Osteoblast (primary cell): ENCODE measurements at places on chromosomes 3 and 15. TPM values are rescaled to one million over a fixed set of nuclear protein-coding genes. Genes with fewer than 3 reads are reported as not detected.

The ACTC1 gene
- not detected in 2 replicates for total RNA-seq

The ZNF445 gene
- 9.8 and 11.5 TPM in 2 replicates for total RNA-seq

DNA sequence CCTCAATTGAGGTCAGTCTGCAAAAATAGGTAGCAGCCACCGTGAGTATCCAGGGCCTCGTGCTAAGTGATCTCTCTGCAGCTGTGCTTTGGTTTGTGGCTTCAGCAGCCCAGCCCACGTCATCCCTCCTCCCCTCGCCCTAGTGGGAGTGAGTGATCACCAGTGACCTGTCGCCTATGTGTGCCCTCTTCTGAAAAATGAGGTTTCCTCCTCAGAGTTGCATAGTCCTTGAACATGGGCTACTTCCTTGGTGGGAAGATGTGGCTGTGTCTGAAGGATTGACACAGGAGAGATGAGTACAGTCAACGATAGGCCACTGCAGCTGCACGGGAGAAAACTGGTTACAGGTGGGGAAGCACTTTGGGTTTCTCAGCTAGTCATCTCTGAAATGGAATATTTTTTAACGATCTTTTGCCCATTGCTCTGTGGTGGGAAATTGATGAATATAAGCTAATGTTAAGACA is 144.8 kb upstream of the BHLHE40 start:
- no peak for DNase-seq

- no peak for DNase-seq
These were observed 27.0 kb downstream of the SH3BP5 start for GRCh38 chr3:15305359-15305844.

GRCh38 chr3:139134678-139135372 is 90.1 kb upstream of the PRR23C start:
- DNase-seq, result no peak

- DNase-seq, result peak; percentile 89
These were observed 933 bp upstream of the APEH start for GRCh38 chr3:49673121-49673714.

DNA sequence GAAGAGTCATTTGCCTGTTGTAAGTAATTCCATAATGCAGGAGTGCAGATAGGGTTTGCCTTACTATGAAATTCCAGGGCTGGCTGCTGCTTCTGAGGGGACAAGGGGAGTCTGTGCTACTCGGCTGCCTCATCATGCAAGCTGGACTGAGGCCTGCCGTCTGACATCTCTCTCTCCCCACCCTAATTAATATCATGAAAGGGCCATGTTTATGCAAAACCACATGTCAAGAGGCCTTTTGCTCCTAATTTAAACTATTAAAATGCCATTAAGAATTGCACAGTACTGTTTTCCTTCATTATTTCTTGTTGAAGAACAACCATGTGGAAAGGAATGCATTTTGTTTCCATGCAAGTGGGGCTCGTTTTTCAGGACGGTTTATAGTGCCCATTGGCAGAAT is 26.3 kb downstream of the CHST2 start:
- no peak for DNase-seq

GRCh38 chr15:88700716-88701115 is 61.9 kb downstream of the ISG20 start:
- DNase-seq, result no peak

The CFAP92 gene
- not detected in 2 replicates for total RNA-seq

The MORC1 gene
- not detected in 2 replicates for total RNA-seq

DNA sequence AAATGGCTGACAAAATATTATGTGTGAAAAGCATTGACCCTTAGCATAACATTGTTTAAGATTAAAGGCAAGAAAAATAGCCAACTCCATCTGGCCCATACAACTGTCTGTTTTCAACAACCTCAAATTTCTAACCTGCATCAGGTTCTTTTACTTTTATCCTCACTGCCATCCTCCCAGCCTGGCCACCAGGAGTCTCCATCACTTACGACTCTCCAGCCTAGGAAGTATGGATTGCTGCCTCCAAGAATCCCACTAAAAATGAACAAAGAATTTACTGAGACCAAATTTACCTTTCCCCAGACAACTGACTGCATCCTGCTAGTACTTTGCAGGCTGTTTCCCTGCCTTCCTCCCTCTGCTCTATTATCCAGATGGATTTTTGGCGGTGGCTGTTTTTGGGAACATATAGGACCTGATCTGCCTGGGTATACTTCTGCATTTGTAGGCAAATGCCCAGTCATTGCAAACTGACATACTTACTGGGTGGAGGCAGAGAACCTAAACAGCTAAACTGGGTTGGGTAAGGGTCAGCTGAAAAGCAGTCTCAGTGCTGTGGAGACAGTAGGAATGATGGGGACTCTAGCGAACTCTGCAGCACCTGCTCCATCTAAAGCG is 144.2 kb downstream of the GHSR start:
- DNase-seq, result no peak

The LMCD1 gene
- total RNA-seq, result 213 and 294 TPM in 2 replicates

DNA sequence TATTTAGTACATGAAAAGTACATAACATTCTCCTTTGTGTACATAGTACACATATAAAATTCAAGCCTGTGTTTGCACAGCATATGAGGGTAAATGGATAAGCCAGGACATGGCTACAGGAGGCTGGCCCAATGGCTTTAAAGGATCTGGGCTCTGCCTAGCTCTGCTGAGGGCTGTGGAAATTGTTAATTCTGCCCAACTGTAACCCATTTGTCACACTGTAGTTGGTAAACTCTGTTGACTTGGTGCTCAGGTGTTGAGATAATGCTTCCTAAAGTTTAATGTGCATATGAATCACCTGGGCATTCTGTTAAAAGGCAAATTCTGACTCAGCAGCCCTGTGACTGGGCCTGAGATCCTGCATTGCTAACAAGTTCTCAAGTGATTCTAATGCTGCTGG is 196.5 kb upstream of the ZPLD1 start:
- DNase-seq, result no peak

- DNase-seq, result no peak
These were observed 500.9 kb upstream of the NAALADL2 start for GRCh38 chr3:174358252-174358651.
